ENCODE measurements at places on chromosomes 1 and 21.

- DNase-seq, result peak; percentile 18
Observed at GRCh38 chr1:115314765-115315164, 23.3 kb downstream of the NGF start.

DNA sequence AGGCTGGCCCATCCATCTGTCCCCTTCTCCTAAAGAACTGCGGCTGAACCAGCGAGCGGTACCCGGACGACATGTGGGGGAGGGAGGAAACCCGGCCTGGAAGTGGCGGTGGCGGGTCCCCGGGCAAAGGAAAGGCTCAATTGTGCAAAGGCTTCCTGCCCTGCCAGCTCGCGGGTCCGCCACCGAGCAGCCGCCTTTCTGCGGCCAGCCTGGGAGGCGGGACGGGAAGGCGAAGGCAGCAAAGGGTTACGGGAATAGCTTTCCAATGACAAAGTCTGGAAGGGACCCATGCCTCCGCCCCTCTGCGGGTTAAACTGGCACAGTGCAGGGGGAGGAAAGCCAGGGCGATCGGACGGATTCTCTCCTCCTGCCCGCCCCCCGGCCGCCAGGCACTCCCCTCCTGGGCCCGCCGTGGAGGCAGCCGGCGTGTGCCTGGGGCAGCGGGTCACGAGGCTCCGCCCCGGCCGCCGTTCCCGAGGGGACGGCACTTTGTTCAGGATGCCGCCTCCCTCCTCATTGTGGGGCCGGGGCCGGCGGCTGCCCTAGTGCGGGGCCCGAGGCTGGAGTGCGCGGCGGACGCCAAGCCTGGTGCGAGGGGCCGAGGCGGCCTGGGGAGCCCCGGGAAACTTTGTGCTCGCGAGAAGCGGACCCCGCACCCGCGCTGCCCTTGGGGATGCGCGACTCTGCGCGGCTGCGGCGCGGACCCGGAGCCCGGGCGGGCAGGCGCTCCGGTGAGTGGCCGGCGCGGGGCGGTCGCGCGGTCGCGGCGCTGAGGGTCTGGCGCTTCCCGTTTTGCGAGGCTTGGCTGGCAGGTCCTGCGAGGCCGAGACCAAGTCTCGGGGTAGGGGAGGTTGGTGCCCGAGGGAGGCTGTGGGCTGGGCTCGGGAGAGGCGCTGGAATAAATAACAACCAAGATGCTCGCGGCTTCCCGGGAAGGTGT lies at the start of gene NAV1:
Gene NAV1 (plus strand): TSS at position 516 of the 940 bp plus-strand sequence. CDS start 83,758 bp downstream, outside the sequence.
- DNase-seq, result peak; percentile 71

DNA sequence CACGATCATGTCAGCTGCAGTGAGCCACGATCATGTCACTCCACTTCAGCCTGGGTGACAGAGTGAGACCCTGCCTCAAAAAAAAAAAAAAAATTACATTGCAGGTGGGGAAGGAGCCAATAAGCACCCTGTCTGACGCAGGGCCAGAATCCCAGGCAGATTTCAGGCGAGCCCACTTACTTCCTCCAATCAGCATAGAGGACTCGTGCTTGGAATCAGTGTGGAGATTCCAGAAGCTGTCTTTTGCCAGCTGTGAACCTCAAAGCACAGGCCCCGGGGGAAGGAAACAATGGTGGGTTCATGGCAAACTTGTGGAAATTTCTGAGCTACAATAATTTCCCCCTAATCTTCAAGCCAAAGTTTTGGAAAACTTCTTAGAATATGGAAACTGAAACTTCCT lies 178.2 kb upstream of the ZNF644 start:
- DNase-seq, result no peak

DNA sequence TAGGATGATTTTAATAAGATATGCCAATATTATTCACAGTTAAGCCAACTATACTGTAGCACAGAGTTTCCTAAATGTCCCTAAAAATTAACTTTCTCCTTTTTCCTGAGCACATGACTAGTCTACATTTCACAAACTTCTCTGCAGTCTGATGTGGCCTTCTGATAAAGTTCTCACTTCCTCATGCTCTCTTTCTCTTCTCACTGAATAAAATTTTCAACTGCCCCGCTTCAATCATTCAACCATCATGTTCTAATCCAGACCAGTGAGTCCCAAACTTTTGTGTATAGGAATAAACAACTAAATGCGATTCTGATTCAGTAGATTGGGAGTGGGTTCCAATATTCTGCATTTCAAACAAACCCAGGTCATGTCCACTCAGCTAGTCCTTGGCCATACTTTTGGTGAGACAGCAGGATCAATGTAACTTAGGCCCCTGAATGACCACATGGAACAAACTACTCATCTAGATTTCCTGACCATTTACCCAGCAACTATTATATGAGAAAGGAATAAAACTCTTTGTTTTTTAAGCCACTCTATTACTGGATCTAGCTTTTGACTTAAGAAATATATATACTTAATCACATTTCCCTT lies 20.1 kb downstream of the TUT4 start:
- DNase-seq, result no peak

GRCh38 chr1:200179781-200180160 lies 152.3 kb downstream of the NR5A2 start:
- peak; percentile 35 for DNase-seq

- DNase-seq, result no peak
Observed at GRCh38 chr1:116628448-116628847, 39.1 kb downstream of the IGSF3 start.

- DNase-seq, result no peak
Observed at GRCh38 chr1:1033731-1034438, 14.0 kb downstream of the AGRN start.

GRCh38 chr1:234716908-234717375 lies 107.0 kb upstream of the IRF2BP2 start:
- DNase-seq, result no peak

DNA sequence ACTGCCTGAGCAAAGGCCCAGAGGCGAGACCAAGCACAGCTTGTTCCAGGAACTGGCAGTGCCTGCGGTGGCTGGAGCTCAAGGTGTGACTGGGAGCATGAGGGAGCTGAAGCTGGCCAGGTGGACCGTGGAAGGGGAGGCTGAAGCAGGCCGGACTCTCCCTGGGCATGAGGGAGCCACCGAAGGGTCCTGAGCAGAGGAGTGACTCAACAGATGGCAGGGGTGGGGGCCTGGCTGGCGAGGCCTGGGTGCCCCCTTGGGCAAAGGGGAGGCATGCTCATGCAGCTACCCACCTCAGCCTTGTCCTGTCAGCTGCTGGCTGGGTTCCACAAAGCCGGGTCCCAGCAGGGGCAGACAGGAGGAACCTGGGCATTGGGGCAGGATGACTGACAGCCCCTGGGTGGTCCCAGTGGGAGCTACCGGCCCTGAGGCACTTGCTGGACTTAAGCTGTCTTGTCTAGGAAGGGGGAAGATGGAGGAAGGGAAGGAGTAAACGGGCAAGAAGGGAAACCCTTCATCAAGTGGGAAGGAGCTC lies 118.9 kb downstream of the LACTBL1 start:
- DNase-seq, result no peak

GRCh38 chr1:54012863-54013262 lies 5.1 kb downstream of the LDLRAD1 start:
- DNase-seq, result no peak

GRCh38 chr1:173341971-173342370 lies 134.8 kb upstream of the TNFSF4 start:
- no peak for DNase-seq

- DNase-seq, result no peak
Observed at GRCh38 chr1:20962576-20963258, 175.6 kb upstream of the HP1BP3 start.

- no peak for DNase-seq
Observed at GRCh38 chr1:7177438-7178146, 392.3 kb downstream of the CAMTA1 start.

- DNase-seq, result no peak
Observed at GRCh38 chr1:190619724-190620123, 142.1 kb upstream of the BRINP3 start.

DNA sequence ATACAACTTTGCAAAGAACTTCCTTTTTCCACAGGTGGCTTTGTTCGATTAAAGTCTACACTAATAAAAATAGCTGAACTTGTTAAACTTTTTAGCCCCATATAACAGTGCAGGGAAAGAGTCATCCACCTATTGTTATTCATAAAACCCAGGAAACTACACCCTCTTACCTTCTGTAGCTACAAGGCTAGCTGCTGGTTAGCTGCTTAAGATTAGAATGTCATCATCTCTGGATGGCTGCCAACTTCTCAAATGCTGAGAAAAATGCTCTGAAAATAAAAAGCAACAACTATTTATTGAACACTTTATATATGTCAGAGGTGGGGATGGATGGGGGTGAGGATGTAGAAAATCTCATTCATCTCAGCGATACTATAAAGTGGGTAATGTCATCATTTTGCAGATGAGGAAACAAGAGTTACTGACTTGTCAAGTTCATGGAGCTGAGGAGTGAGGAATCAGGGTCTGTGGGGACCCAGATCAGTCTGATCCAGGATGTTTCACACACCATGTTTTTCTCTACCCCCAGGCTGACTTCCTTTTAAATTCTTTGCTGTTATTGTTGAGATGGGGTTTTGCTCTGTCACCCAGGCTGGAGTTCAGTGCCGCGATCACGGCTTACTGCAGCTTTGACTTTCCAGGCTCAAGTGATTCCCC lies 17.1 kb downstream of the ATP5PF start:
- DNase-seq, result peak; percentile 1

GRCh38 chr1:65412984-65413375 lies 7.5 kb upstream of the LEPR start:
- no peak for DNase-seq

DNA sequence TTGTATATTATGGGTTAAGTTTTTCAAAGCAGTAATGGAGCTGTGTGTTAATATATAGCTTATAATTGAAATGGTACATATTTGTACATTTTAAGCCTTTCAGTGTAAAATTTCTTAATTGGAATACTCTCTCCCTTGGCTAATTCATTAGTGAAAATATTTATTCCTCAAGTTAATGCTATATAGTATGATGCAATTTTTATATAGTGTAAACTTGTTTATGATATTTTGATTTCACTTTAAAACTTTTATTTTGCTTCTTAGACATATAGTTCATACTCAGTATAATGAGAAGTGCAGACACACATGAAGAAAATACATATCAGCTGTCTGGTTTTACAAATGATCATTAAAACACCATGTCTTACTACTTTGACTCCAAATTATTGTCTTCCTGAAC lies 140.6 kb downstream of the SDCCAG8 start:
- DNase-seq, result no peak

DNA sequence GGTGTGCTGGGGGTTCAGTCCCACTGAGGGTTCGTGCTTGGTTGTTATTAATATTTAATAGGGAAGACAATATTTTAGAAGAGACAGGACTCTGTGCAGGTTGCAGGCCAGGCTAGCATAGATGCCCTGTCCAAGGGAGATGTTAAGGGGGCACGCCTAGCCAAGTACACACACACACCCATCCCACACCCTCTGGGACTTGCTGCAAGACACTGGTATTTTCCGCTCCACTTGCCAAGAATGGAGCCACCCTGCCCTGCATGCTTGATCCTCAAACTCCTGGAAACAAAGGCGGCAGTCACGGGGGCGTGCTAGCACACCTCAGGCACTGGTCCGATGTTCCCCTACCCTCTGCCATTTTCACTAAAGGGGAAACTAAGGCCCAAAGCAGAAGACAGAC lies 99.1 kb downstream of the MRPL37 start:
- DNase-seq, result peak; percentile 23

GRCh38 chr1:115454837-115455511 lies 116.9 kb upstream of the NGF start:
- DNase-seq, result no peak

GRCh38 chr1:57957576-57957975 lies 533.7 kb upstream of the DAB1 start:
- DNase-seq, result no peak

- peak; percentile 42 for DNase-seq
Observed at GRCh38 chr1:196309386-196309785, 298.9 kb downstream of the KCNT2 start.

DNA sequence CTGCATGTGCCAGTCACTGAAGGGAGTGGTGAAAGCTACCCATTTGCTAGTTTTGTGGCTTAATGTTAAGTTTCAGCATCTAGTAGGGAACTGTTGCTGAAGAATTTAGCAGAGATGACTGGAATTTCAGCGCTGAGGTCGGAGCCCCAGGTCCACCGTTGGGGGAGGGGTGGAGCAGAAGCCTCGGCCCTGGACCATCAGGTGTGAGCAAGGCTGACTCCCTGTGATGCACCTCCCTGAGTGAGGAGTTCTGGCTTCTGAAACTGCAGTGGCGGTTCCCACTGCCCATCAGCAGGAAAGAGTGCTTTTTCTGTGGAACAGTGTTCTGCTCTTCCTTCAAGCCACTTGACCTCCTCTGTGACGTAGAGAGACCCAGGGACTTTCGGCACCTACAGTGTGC lies 1.3 kb downstream of the NOS1AP start:
- no peak for DNase-seq

DNA sequence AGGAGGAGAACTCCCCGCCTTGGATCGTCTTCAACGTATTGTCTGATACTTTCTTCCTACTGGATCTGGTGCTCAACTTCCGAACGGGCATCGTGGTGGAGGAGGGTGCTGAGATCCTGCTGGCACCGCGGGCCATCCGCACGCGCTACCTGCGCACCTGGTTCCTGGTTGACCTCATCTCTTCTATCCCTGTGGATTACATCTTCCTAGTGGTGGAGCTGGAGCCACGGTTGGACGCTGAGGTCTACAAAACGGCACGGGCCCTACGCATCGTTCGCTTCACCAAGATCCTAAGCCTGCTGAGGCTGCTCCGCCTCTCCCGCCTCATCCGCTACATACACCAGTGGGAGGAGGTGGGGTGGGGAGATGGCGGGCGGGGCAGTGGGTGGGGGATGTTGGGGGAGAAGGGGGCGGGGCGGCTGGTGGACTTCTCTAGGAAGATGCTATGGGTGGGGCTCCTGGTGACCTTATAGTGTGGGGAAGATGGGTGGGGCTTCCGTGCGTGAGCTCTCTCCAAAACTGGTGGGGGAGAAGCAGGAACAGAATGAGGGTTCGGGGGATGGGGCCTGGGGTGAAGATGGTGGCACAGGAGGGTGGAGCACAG lies 5.3 kb downstream of the HCN3 start:
- no peak for DNase-seq

- DNase-seq, result no peak
Observed at GRCh38 chr1:12327566-12327965, 97.7 kb downstream of the VPS13D start.

DNA sequence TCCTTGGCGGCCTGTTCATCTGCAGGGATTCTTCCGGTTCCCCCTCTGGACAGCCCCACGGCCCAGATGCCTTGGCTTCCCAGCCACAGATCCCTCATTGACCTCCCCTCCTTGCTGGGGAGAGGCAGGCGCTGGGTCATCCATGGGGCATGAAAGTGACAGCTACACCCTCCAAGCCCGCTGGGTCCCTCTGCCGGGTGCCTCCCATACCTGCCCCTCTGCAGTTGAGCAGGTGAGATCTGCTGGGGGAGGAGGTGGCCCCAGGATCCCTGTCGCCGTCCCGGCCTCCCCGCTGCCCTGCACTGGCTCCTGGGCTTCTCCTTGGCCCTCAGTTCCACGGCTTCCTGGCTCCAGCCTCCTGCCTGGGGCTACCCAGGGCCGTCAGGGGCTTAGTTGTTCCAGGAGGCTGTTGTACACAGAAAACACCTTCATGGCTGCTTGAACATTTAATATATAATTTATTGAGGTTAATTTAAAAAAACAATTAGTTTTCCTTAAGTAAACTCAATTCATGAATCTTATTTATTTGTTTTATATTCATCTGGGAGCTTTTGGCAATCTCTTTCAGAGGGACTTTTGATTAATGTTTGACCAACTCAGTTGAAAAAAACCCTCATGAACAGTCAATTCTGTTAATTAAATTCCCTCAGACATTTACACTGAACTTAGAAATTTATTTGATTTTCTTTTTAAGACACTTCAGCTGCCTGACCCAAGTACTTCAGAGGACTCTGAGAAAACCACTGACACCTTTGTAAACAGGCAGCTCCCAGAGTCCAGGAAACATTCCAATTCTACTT lies 67.6 kb upstream of the ABCG1 start:
- DNase-seq, result no peak

- DNase-seq, result no peak
Observed at GRCh38 chr1:109719337-109719837, 7.3 kb downstream of the GSTM5 start.
